ENCODE measurements at places on chromosomes 13 and 19. TPM values are rescaled to one million over a fixed set of nuclear protein-coding genes. Genes with fewer than 3 reads are reported as not detected.

The LILRB4 gene
- not detected for total RNA-seq

The SDHAF1 gene
- 15.4 TPM for total RNA-seq

The ZNF835 gene
- total RNA-seq, result not detected

The YJEFN3 gene
- total RNA-seq, result 6.1 TPM

The NLRP5 gene
- not detected for total RNA-seq

The VRK3 gene
- total RNA-seq, result 31.5 TPM

The SLITRK1 gene
- 0.21 TPM for total RNA-seq

The ZSCAN1 gene
- total RNA-seq, result 0.57 TPM

The GPR183 gene
- total RNA-seq, result not detected

The MYO16 gene
- total RNA-seq, result 0.16 TPM

The CEACAM21 gene
- not detected for total RNA-seq

The FXYD1 gene
- total RNA-seq, result not detected

- peak; percentile 51 for DNase-seq
- no peak overlapping the region for H3K27ac ChIP-seq
- H3K27me3 ChIP-seq, result no peaks in the 10 kb centered on the region
- no peaks in the 10 kb centered on the region for H3K36me3 ChIP-seq
- H3K4me1 ChIP-seq, result no peaks in the 10 kb centered on the region
Measured at GRCh38 chr19:32233885-32234284, 111.5 kb upstream of the ZNF507 start.

- H3K36me3 ChIP-seq, result no peaks in the 10 kb centered on the region
- H3K4me3 ChIP-seq, result no peak overlapping the region
- H3K27me3 ChIP-seq, result peaks cover 4% of the 10 kb centered on the region
Measured at GRCh38 chr13:24149246-24150032, 11.1 kb upstream of the SPATA13 start.

- peaks cover 14% of the 10 kb centered on the region for H3K27me3 ChIP-seq
- H3K4me1 ChIP-seq, result peaks cover 15% of the 10 kb centered on the region
- DNase-seq, result no peak
- peaks cover 13% of the 10 kb centered on the region for H3K36me3 ChIP-seq
Measured at GRCh38 chr19:32581705-32582179, 752 bp downstream of the PDCD5 start.

DNA sequence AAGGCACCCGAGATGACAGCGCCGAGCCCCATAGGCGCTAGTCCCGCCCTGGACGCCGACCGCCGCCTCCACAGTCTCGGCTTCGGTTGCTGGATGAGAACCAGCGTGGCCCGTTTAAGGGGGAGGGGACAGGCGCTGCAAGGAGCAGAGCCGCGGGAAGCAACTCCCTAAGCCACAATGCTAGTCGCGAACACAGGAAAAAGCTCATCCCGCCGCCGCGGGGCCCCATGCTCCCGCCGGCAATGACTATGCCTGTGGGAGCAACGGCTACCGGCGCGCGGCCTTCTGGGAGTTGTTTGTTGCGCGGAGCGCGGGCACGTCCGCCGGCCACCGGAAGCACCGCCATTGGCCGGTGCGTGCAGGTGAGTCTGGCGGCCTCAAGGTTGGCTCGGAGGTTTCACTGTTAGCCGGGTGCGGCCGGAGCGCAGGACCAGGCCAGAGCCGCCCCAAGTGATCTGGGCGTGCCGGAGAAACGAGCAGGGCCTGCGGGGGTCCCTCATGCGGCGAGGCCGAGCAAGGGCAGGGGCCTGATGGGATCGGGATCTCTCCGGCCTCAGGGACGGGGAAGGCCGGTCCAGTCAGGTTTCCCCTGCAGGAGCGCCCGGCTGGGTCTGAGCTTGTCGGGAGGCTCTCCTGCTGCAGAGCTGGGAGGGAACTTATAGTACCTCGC is at the start of gene ZNF544:
ZNF544 (plus strand) TSS at position 330 of the 670 bp plus-strand sequence. CDS start 15,110 bp downstream, outside the sequence.
- peaks cover 56% of the 10 kb centered on the region for H3K36me3 ChIP-seq
- peak; percentile 89 for DNase-seq
- peak within 1 kb of the TSS; percentile 92 for H3K4me3 ChIP-seq
- peak within 1 kb of the TSS; percentile 94 for H3K27ac ChIP-seq

- no peak overlapping the region for H3K27ac ChIP-seq
- DNase-seq, result no peak
- H3K4me3 ChIP-seq, result no peak overlapping the region
- H3K4me1 ChIP-seq, result peaks cover 6% of the 10 kb centered on the region
- H3K27me3 ChIP-seq, result no peaks in the 10 kb centered on the region
Measured at GRCh38 chr19:4241824-4242430, 5.0 kb upstream of the YJU2 start.

GRCh38 chr19:31591258-31591657 is 242.0 kb upstream of the TSHZ3 start:
- H3K36me3 ChIP-seq, result no peaks in the 10 kb centered on the region
- H3K4me1 ChIP-seq, result no peaks in the 10 kb centered on the region
- no peak overlapping the region for H3K27ac ChIP-seq
- H3K27me3 ChIP-seq, result no peaks in the 10 kb centered on the region
- H3K4me3 ChIP-seq, result no peak overlapping the region

- no peak overlapping the region for H3K4me3 ChIP-seq
- no peak overlapping the region for H3K27ac ChIP-seq
- peak; percentile 83 for DNase-seq
- H3K4me1 ChIP-seq, result peaks cover 15% of the 10 kb centered on the region
- no peaks in the 10 kb centered on the region for H3K27me3 ChIP-seq
- no peaks in the 10 kb centered on the region for H3K36me3 ChIP-seq
Measured at GRCh38 chr13:113118261-113119021, 4.2 kb upstream of the F10 start.

- no peak for DNase-seq
- no peaks in the 10 kb centered on the region for H3K36me3 ChIP-seq
- H3K27ac ChIP-seq, result peak overlapping the region; percentile 70
- H3K4me1 ChIP-seq, result peaks cover 31% of the 10 kb centered on the region
- no peaks in the 10 kb centered on the region for H3K27me3 ChIP-seq
- peak overlapping the region; percentile 50 for H3K4me3 ChIP-seq
Measured at GRCh38 chr19:6092329-6093286, 17.7 kb downstream of the RFX2 start.

DNA sequence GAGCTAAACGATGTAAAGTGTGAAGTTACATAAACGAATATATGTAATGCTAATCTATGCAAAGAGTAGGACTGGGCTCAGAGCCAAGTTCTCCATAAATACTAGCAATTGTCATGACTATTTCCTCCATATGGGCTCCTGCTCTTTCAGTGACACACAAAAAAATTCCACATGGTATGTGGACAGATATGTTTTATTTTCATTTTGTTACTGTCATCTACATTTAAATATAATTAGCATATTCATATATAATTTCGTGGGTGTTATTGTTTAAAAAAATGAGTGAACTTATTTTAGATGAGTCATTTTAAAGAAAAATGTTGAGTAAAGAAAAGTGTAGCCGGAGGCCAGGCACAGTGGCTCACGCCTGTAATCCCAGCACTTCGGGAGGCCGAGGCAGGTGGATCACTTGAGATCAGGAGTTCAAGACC is 5.0 kb upstream of the IGSF23 start:
- H3K4me3 ChIP-seq, result no peak overlapping the region
- peaks cover 18% of the 10 kb centered on the region for H3K4me1 ChIP-seq
- no peak overlapping the region for H3K27ac ChIP-seq
- no peaks in the 10 kb centered on the region for H3K36me3 ChIP-seq
- no peak for DNase-seq
- H3K27me3 ChIP-seq, result no peaks in the 10 kb centered on the region

GRCh38 chr13:89925107-89925506 is 1422.4 kb upstream of the MIR17HG start:
- no peak overlapping the region for H3K4me3 ChIP-seq
- no peak for DNase-seq
- H3K27me3 ChIP-seq, result no peaks in the 10 kb centered on the region

DNA sequence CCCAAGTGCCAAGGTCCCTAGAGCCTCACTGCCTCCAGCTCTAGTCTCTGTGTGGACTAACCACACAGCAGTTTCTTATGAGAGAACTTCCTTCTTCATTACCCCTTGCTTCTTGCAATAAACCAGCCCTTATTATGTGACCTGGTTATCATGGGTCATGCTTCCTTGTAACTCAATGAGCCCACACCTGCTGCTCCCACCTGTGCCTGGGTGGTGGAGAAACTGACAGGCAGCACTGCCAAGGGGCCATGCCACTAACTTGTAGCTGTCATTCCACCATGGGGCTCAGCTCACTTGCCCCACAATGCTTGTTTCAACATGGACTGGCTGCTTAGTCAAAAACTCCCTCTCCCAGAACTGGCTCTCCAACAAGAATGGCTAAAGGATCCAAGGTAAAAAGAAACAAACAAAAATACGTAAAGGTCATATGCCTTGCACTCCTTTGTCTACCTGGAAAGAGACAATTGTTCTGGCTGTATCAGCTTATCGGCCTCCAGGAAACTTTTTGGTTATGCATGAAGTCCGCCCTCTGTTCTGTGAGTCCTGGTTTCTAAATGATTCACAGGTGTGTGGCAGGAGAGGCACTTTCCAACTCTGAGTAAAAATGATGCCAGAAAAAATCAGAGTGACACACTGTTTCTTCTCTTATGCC is 446.4 kb downstream of the COG6 start:
- H3K4me3 ChIP-seq, result no peak overlapping the region
- H3K27ac ChIP-seq, result no peak overlapping the region
- peaks cover 2% of the 10 kb centered on the region for H3K4me1 ChIP-seq
- H3K27me3 ChIP-seq, result peaks cover 2% of the 10 kb centered on the region
- H3K36me3 ChIP-seq, result no peaks in the 10 kb centered on the region
- DNase-seq, result no peak

- H3K27ac ChIP-seq, result no peak overlapping the region
- DNase-seq, result no peak
- H3K36me3 ChIP-seq, result peaks cover 3% of the 10 kb centered on the region
- H3K27me3 ChIP-seq, result peaks cover 61% of the 10 kb centered on the region
Measured at GRCh38 chr19:53908106-53908934, 758 bp upstream of the CACNG7 start.

- H3K4me1 ChIP-seq, result peaks cover 11% of the 10 kb centered on the region
- H3K27ac ChIP-seq, result peak overlapping the region; percentile 65
- no peak overlapping the region for H3K4me3 ChIP-seq
- no peaks in the 10 kb centered on the region for H3K27me3 ChIP-seq
- peaks cover 36% of the 10 kb centered on the region for H3K36me3 ChIP-seq
Measured at GRCh38 chr19:11130824-11131455, 24.6 kb downstream of the SPC24 start.

GRCh38 chr19:8618751-8619150 is 8.2 kb upstream of the ADAMTS10 start:
- no peak overlapping the region for H3K4me3 ChIP-seq
- no peaks in the 10 kb centered on the region for H3K36me3 ChIP-seq
- H3K27me3 ChIP-seq, result peaks cover 9% of the 10 kb centered on the region
- DNase-seq, result no peak

GRCh38 chr13:114035583-114036531 is 62.0 kb upstream of the C13orf46 start:
- H3K27ac ChIP-seq, result peak overlapping the region; percentile 72
- DNase-seq, result no peak
- H3K4me1 ChIP-seq, result peaks cover 57% of the 10 kb centered on the region

- peaks cover 43% of the 10 kb centered on the region for H3K4me1 ChIP-seq
- peaks cover 31% of the 10 kb centered on the region for H3K36me3 ChIP-seq
- DNase-seq, result no peak
- peak overlapping the region; percentile 100 for H3K4me3 ChIP-seq
- peak overlapping the region; percentile 99 for H3K27ac ChIP-seq
Measured at GRCh38 chr19:54201980-54202379, 1.3 kb downstream of the RPS9 start.

DNA sequence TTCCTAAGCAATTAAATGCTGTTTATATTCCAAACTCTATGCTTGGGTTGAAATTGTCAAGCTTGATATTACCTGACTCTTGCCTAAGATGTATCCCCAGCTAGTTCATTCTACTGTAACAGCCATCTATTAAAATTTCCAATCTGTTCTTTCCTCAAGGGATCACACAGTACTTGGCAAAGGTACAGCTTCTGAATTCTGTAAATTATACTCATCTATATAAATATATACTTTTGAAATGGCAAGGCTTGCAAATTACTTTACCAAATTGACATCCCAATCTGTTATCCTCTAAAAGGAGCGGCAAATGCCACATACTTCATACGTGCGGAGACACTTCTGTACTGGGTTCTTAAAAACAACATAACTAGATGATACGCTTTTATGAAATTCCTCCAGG is 330.2 kb downstream of the DNAJC15 start:
- DNase-seq, result no peak
- no peak overlapping the region for H3K27ac ChIP-seq
- H3K27me3 ChIP-seq, result no peaks in the 10 kb centered on the region
- peaks cover 2% of the 10 kb centered on the region for H3K36me3 ChIP-seq
- no peak overlapping the region for H3K4me3 ChIP-seq

- H3K27ac ChIP-seq, result no peak overlapping the region
- no peak for DNase-seq
- H3K4me3 ChIP-seq, result no peak overlapping the region
- no peaks in the 10 kb centered on the region for H3K36me3 ChIP-seq
- H3K4me1 ChIP-seq, result no peaks in the 10 kb centered on the region
- peaks cover 16% of the 10 kb centered on the region for H3K27me3 ChIP-seq
Measured at GRCh38 chr13:24784319-24784718, 20.4 kb downstream of the RNF17 start.

DNA sequence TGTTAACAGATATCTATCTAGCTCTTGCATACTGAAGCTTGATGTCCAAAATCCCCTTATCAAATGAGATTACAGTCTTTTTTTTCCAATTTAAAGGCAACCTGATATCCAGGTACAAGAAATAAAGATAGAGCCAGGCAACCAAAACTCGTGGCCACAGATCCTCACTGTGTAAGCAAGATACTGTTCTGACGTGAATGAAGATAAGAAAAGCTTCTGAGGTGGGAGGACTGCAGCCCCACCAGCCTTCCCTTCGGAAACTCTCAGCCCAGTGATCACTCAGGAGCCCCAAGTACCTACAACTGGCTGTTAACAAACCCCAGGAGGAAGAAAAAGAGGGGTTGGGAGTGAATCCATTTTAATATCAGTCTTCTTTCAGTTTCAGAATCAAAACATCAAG is 191.6 kb downstream of the EFNB2 start:
- no peak overlapping the region for H3K4me3 ChIP-seq
- H3K27me3 ChIP-seq, result no peaks in the 10 kb centered on the region
- H3K27ac ChIP-seq, result no peak overlapping the region

GRCh38 chr13:46817838-46818476 is 21.0 kb upstream of the ESD start:
- H3K4me3 ChIP-seq, result no peak overlapping the region
- no peaks in the 10 kb centered on the region for H3K4me1 ChIP-seq
- no peak overlapping the region for H3K27ac ChIP-seq
- DNase-seq, result no peak
- no peaks in the 10 kb centered on the region for H3K36me3 ChIP-seq

GRCh38 chr13:50909605-50910484 is at the start of gene RNASEH2B:
Gene RNASEH2B, plus strand, starts transcription at chr13:50909791. Its CDS starts 286 bp downstream, at chr13:50910077.
- H3K4me1 ChIP-seq, result peaks cover 31% of the 10 kb centered on the region
- peak within 1 kb of the TSS; percentile 81 for H3K4me3 ChIP-seq
- no peaks in the 10 kb centered on the region for H3K27me3 ChIP-seq
- DNase-seq, result peak; percentile 87

GRCh38 chr13:112875627-112876026 is 93.4 kb upstream of the MCF2L start:
- H3K4me1 ChIP-seq, result no peaks in the 10 kb centered on the region
- H3K36me3 ChIP-seq, result peaks cover 5% of the 10 kb centered on the region
- H3K4me3 ChIP-seq, result no peak overlapping the region

DNA sequence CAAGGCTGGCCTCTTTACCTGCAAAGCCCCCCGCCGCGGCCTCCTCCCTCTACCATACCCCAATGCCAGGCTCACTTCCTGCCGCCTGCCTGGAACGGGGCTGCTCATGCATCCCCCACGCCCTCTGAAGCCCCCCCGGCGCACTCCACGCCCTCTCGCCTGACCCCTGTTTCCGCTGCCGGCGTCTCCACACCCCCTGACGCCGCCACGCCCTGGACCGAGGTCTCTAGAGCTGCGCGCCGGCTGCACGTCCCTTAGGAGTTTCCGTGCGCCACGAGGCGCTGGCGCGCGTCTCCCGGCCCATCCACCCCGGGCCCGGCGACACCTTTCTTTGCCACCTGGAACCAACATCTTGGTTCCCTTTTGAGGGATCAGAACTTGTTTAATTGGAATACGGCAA is 16.0 kb downstream of the DPRX start:
- H3K27ac ChIP-seq, result no peak overlapping the region
- no peaks in the 10 kb centered on the region for H3K27me3 ChIP-seq
- H3K36me3 ChIP-seq, result peaks cover 1% of the 10 kb centered on the region
- DNase-seq, result no peak
